ENCODE measurements at places on chromosomes 1 and 21. TPM values are rescaled to one million over a fixed set of nuclear protein-coding genes. Genes with fewer than 3 reads are reported as not detected.
A peak's percentile ranks its signal among the peaks of the same experiment; 100 is the strongest.

- H3K36me3 ChIP-seq: no peaks in the 10 kb centered on the region
- no peaks in the 10 kb centered on the region for H3K27me3 ChIP-seq
- H3K4me1 ChIP-seq: peaks cover 13% of the 10 kb centered on the region
Observed at GRCh38 chr1:225897595-225898514, 8.9 kb upstream of the LEFTY1 start.

GRCh38 chr1:165900576-165901380 lies 73.4 kb downstream of the UCK2 start:
- no peak for DNase-seq
- no peak overlapping the region for H3K4me3 ChIP-seq
- H3K27ac ChIP-seq: no peak overlapping the region
- H3K4me1 ChIP-seq: peaks cover 38% of the 10 kb centered on the region

DNA sequence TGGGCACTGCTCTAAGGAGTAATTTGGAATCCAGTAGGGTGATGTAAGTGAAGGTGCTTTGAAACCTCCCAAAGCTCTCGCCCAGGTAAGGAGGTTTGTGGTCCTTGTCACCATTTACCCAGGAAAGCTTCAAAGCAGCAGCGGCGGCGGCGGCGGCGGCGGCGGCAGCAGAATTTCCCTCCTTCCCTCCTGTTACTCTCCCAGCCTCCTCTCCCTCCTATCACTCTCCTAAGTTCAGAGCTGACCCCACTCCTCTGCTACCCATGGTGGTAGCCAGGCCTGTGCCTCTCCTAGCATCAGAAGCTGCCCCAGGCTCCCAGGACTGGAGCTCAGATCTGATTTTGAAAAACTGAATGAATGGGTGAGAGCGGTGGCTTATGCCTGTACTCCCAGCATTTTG lies 60.7 kb downstream of the ACBD3 start:
- H3K4me1 ChIP-seq: peaks cover 21% of the 10 kb centered on the region
- H3K27me3 ChIP-seq: no peaks in the 10 kb centered on the region
- H3K36me3 ChIP-seq: no peaks in the 10 kb centered on the region
- no peak overlapping the region for H3K4me3 ChIP-seq
- no peak for DNase-seq
- no peak overlapping the region for H3K27ac ChIP-seq

GRCh38 chr1:189350983-189351616 lies 1126.6 kb downstream of the BRINP3 start:
- H3K36me3 ChIP-seq: no peaks in the 10 kb centered on the region
- H3K27me3 ChIP-seq: no peaks in the 10 kb centered on the region
- DNase-seq: no peak
- H3K4me3 ChIP-seq: no peak overlapping the region

The NPR1 gene
- total RNA-seq: not detected

- no peak for DNase-seq
- H3K36me3 ChIP-seq: no peaks in the 10 kb centered on the region
- H3K4me3 ChIP-seq: no peak overlapping the region
- H3K27me3 ChIP-seq: no peaks in the 10 kb centered on the region
- H3K27ac ChIP-seq: no peak overlapping the region
Observed at GRCh38 chr21:36709868-36710728, 11.2 kb downstream of the SIM2 start.

DNA sequence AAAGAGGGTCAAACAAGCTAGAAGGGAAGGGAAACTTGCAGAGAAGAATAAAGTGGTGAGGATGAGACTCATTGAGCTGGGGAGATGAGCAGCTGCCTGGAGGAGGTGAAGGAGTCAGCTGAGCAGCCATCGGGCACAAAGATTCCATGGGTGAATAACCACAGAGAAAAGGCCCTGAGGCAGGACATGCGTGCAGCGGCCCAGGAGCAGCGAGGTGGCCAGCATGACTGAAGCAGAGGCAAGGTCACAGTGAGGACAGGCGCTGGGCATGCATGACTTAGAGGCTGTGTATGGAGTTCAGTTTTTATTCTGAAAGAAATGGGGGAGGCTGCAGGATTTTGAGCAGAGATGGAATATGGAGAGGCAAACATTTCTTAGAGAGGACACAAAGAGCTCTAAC lies 24.9 kb downstream of the OLFML2B start:
- no peak overlapping the region for H3K4me3 ChIP-seq
- peaks cover 58% of the 10 kb centered on the region for H3K36me3 ChIP-seq
- DNase-seq: peak; percentile 40
- H3K27ac ChIP-seq: no peak overlapping the region

All from SJCRH30 (cell line).